ENCODE measurements at places on chromosomes 6 and 20.

- DNase-seq, result no peak
These were observed 14.0 kb upstream of the COL10A1 start for GRCh38 chr6:116139917-116140316.

GRCh38 chr6:80460257-80460865, 353.9 kb downstream of the BCKDHB start:
- DNase-seq, result no peak

GRCh38 chr6:64949257-64949656, 757.8 kb downstream of the EYS start:
- no peak for DNase-seq

DNA sequence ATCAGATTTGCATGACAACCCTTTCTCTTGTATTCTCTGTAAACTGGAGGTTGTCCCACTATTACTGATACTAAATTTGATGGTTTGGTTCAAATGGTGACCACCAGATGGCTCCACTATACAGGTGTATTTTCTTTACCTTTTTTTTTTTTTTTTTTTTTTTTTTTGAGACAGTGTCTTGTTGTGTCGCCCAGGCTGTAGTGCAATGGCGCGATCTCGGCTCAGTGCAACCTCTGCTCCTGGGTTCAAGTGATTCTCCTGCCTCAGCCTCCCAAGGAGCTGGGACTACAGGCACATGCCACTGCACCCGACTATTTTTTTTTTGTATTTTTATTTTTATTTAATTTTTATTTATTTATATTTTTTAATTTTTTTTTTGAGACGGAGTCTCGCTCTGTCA, 6.6 kb upstream of the WTAP start:
- no peak for DNase-seq

DNA sequence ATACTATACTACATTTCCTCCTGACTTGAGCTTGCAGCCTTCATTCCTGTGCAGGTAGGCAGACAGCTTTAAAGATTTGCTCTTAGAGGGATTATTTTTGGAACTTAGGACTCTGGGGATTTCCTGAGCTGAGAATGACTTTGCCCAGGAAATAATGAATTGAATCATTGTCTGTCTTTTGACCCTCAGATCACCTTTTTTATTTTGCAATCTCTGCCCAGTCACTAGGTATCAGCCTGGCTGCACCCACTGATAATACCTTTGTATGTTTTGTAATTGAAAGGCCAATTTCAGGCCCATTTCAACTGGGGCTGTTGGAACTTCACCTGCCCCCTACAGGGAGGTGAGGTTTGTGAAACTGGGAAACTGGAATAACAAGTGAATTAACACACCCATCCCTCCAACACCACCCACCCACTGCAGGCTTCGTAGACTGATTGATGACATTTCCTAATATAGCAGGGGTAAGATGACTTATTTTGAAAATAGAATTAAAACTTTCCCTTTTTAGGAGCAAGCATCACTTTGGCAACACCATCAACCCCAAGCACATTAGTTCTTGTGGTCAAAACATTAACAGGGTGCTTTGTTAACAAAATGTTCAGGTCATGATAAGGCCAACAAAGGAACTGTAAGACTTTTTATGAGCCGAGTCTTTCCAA, 157.1 kb upstream of the CENPW start:
- no peak for DNase-seq

- DNase-seq, result no peak
These were observed 115.5 kb downstream of the DLGAP4 start for GRCh38 chr20:36421641-36422040.

- no peak for DNase-seq
These were observed 47.2 kb upstream of the IPCEF1 start for GRCh38 chr6:154403788-154404187.

GRCh38 chr6:8780653-8781052, 345.3 kb upstream of the SLC35B3 start:
- DNase-seq, result no peak

DNA sequence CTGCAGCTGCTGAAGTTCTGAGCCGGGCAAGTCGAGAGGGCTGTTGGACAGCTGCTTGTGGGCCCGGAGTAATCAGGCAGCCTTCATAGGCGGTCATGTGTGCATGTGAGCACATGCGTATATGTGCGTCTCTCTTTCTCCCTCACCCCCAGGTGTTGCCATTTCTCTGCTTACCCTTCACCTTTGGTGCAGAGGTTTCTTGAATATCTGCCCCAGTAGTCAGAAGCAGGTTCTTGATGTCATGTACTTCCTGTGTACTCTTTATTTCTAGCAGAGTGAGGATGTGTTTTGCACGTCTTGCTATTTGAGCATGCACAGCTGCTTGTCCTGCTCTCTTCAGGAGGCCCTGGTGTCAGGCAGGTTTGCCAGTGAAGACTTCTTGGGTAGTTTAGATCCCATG, 21.2 kb upstream of the MAPK13 start:
- no peak for DNase-seq

DNA sequence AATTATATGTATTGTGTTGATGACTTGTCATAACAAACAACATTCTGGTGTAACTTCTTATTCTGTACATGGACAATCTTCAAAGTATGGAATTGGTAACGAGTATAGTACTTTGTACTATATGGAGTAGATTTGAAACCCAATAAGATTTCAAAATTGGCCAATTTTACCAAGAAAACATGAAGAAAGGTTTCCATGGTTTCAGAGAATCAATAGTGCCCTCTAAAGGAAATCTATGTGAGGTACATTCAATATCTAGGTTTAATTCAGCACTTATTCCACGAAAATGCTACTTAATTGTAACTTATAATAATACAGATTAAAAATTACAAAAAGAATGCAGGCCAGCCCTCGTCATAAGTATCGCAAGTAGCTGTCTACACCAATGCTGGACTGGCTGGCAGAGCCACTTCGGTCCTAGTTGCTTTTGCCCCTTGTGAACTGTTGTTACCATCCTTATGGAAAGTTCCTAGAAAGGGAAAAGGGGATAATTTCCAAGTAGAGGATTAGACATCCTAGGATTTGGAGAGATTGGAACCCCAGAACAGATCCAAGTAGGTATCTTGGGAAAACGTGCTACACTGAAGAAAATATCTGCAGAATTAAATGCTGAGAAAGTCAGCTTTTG, 70.9 kb downstream of the LCA5 start:
- DNase-seq, result no peak

DNA sequence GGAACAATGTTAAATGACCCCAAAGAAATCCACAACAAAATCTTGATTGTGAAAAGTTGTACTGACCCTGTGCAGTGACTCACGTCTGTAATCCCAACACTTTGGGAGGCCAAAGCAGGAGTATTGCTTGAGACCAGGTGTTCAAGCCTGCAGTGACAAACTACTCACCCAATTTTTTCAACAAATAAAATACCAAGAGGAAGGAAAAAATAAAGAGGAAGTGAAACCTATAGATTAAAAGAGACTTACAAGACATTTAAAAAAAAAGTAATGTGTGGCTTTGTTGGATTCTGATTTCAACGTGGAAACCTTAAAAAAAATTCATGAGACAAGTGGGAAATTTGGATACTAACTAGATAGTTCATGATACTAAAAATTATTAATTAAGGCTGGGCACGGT, 31.9 kb downstream of the GINS1 start:
- DNase-seq, result no peak

GRCh38 chr6:158347335-158347734, 35.1 kb downstream of the TULP4 start:
- DNase-seq, result no peak

GRCh38 chr6:30821862-30822784, 62.2 kb upstream of the DDR1 start:
- DNase-seq, result no peak

DNA sequence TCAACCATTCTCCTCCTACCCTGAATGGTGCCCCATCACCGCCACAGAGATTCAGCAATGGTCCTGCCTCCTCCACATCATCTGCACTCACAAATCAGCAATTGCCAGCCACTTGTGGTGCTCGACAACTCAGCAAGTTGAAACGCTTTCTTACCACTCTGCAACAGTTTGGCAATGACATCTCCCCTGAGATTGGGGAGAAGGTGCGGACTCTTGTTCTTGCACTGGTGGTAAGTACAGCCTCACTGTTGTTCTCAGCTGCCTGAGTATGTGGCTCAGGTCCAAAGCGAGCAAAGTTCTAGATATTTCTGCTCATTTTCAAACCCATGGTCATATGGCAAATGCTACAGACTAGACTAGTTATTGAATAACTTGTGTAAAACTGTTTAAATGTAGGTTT, 51.0 kb upstream of the C20orf144 start:
- DNase-seq, result no peak

GRCh38 chr6:137399881-137400443, 94.2 kb downstream of the OLIG3 start:
- no peak for DNase-seq

GRCh38 chr6:161204866-161205557, 68.8 kb downstream of the AGPAT4 start:
- no peak for DNase-seq

DNA sequence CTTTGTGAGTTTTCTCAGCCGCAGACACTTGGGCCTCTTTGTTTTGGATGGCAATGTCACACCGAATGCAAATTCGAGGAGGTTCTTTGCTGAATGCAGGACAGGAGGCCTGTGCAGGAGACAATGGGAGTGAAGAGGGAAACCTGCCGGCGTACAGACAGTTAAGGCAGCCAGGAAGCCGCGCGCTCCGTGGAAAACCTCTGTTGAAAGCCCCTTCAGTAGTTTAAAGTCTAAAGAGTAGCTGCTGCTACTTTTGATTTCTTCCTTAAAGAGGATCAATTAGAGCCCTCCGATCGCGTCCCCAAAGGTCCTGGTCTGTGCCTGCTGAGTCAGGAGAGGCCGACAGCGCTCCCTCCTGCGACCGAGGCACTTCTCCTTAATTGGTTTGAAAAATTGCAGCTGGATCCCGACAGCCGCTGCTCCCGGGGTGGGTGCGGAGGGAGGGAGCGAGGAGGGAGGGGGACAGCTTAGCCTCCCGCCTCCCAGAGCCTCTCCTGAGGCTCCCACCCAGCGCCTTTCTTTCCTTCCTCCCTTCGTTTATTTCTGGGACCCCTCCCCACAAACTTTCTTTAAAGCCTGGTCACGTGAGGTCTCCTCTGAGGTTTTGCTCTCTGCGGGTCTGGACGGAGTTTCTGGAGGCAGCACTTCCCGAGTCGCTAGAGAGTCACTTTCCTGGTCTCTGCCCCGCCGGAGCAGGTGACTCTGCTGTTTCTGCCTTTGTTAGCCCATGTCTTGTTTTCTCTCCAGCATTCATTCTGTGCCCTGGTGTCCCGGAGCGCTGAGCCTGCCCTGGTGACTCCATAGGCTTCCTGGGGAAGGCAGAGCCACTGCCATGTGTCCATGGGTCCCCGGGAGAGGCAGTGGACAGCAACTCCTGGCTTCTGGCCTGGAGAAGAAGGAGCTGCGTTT, 22.3 kb upstream of the RPP40 start:
- no peak for DNase-seq

Measured in cerebellar nuclear complex (tissue), 1 donor.